ENCODE measurements at places on chromosomes 1 and 21.

- DNase-seq: peak; percentile 97
Measured at GRCh38 chr1:12477936-12478611, 139.9 kb downstream of the DHRS3 start.

GRCh38 chr1:22204989-22205913 lies 62.4 kb upstream of the WNT4 start:
- peak; percentile 39 for DNase-seq

- no peak for DNase-seq
Measured at GRCh38 chr1:235450886-235451483, 53.3 kb downstream of the B3GALNT2 start.

DNA sequence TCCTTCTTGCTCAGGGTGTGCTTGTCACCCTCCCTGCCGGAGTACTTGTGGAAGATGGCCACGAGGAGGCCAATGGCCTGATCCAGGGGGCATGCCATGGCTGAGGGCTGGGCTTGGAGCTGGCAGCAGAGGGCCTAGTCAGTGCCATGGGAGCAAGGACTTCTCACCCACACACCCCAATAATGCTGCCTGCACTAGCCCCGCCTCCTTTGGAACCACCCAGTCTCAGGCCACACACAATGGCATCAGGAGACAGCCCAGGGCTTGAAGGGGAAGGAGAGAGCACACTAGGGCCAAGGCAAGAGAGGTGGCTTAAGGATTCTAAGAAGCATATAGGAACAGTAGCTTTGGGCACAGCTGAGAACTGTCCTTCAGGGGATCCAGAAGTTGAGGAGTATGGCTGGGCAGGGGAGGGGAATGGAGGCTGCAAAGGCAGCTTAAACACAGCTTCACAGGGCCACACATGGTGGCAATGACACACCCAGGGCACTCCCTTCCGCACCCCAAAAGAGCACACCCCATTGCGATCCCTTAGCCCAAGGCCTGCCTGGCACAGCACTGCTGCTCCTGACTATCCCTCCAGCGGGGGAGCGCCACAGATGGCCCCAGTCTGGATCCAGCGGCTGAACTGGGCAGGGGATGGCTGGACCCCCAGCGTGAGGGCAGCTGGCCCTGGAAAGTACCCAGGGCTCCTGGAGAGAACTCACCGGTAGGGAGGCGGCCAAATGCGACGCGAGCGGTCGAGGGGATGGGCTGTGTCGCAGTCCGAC lies at the start of gene S100A6:
TSS of gene S100A6 (minus strand) at position 750 of the 770 bp plus-strand sequence. CDS start at position 98, 652 bp downstream.
- DNase-seq: no peak

- DNase-seq: no peak
Measured at GRCh38 chr1:201354151-201354900, 23.2 kb downstream of the TNNT2 start.

DNA sequence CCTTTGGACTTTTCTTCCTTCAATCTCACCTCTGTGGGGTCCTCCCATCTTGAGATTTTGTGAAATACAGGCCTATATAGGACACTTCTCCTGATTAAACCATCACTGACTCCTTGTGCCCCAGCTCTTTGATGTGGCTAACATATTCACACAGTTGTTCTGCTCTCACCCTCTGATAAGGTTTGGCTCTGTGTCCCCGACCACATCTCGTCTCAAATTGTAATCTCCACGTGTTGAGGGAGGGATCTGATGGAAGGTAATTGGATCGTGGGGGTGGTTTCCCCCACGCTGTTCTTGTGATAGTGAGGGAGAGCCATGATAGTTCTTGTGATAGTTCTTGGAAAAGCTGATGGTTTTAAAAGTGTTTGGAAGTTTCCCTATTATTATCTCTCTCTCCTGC lies 19.7 kb downstream of the LRRC7 start:
- no peak for DNase-seq

DNA sequence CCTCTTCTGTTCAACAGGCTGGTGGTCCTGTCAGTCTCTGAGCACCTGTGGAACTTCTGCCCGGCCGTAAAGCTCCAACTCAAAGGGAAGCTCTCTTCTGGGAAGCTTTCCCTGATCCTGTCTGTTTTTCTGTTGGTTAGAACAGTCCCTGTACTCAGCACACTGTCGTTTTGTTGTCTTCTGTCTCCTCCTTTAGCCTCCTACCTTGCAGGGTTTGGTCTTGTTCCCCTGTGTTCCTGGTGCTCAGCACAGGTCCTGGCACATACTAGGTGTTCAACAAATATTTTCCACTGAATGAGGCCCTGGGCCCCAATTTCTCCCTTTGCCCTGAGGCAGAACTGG lies 328 bp upstream of the KDF1 start:
- DNase-seq: no peak

DNA sequence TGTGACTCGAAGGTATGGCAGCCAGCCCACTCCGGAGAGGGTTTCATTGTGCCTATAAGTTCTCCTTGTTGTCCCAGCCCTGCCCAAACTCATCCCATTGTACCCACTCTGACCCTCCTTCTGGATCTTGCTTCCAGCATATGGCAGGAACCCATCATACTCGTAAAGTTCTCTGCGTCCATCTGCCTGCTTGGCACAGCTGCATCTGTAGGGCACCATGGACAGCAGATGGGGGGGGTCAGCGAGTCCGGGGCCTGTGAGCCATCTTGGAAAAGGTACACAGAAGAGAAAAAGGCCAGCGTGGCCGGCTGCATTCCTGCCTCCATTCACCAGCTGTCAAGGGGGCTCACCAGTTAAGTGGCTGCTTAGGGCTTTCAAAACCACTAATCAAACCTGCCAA lies 94.9 kb upstream of the IGSF21 start:
- DNase-seq: no peak

- no peak for DNase-seq
Measured at GRCh38 chr21:27021801-27022200, 54.9 kb upstream of the ADAMTS5 start.

GRCh38 chr1:51960262-51960661 lies 30.2 kb downstream of the RAB3B start:
- no peak for DNase-seq

GRCh38 chr1:20633190-20634064 lies at the start of gene PINK1:
Gene PINK1, plus strand, starts transcription at chr1:20633458. Its CDS starts 91 bp downstream, at chr1:20633549.
- peak; percentile 66 for DNase-seq

GRCh38 chr1:151817353-151817730 lies 12.1 kb upstream of the LINGO4 start:
- DNase-seq: no peak

GRCh38 chr1:30409476-30410152 lies 313.8 kb downstream of the MATN1 start:
- DNase-seq: no peak

DNA sequence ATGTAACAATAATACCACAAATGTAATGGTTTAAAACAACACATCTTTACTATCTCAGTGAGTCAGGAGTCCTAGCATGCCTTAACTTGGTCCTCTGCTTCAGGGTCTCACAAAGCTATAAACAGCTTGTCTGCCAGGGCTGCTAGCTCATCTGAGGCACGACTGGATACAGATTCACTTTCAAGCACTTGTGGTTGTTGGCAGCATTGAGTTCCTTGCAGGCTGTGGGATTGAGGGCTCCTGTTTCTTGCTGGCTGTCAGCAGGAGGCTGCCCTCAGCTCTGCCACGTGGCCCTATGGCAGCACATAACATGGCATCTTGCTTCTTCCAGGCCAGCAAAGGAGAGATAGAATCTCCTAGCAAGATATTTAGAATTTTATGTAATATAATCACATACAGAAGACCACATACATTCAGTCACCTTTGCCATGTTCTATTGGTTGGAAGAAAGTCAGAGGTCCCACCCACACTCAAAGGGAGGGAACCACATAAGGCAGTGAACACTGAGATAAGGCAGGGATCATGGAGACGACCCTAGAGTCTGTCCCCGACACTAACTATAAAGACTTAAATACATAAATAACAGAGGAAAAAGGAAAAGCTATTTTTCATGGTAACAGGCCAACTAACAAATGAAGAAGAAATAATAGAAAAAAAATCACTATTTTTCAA lies 18.9 kb upstream of the IPP start:
- no peak for DNase-seq

DNA sequence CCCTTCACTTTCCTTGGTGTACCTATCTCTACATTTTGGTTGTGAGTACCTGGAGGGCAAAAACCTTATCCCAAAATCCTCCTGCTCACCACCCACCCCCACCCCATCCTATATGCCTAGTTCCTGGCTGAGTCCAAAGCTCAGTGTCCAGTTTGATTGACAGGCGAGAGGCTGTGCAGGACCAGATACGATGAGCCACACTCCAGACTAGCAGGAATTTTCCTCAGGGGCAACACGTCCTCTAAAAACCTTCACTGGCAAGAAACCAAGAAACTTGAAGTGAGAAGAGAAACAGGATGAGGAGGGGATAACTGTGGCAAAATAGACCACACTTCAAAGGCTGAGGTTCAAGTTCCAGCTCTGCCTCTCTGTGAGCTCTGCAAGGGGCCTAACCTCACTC lies 1.1 kb upstream of the SLAMF8 start:
- DNase-seq: no peak

DNA sequence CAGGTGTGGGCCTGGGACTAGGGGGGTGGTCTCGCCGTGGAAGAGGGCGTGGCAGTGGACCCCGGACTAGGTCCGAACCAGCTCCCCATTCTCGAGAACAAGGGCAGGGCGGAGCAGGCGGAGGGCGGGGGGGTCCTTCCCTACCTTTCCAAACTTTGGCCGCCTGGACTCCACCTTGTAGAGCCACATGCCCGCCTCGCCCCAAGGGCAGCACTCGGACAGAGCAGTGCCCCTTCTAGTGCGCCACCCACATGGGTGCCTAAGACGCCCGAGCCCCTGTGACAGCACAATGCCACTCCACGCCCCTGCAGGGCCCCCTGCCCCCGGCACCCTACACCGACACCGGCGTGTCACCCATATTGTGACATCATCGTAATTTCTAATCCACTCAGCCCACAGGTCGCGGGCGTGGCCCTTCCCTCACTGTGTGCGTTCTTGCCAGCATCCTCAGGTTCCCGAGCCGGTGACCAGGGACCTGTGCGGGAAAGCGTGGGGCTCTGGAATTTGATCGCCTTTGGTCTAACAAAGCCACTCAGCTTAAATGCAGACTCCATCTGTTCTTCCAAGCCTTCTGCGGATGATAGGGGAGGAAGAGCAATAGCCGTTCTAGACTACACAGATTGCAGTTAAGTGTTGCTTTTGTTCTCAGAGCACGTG lies 553 bp upstream of the STMN1 start:
- peak; percentile 70 for DNase-seq

- DNase-seq: no peak
Measured at GRCh38 chr1:153973071-153973470, 4.4 kb downstream of the JTB start.

- DNase-seq: no peak
Measured at GRCh38 chr1:215857317-215857716, 290.2 kb downstream of the KCTD3 start.

DNA sequence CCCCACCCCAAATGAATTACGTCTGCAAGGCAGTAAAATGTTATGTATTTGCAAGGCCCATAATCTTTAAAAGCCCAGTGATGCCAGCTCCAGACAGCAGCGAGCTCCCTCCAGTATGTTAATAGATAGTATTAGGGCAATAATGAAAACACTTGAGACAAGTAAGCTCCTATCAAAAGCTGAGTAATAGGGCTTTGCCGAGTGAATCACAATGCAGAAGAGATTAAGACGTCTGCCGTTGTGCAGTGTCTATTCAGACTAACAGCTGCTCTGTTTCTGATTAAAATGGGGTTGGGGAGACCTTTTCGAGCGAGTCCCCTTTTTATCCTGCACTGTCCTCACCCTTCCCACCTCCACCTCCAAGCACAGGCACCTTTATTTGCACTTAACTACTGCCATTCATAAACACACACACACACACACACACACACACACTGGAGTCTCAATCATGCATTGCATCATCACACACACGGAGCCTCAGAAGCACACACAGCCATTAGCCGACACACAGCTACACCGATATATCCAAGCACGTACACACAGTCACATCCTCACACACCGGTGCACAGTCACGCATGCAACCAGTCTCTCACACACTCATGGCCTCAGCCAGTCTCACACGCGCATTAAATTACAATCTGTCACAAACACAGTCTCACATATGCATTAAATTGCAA lies 46.0 kb upstream of the FOXO6 start:
- no peak for DNase-seq

DNA sequence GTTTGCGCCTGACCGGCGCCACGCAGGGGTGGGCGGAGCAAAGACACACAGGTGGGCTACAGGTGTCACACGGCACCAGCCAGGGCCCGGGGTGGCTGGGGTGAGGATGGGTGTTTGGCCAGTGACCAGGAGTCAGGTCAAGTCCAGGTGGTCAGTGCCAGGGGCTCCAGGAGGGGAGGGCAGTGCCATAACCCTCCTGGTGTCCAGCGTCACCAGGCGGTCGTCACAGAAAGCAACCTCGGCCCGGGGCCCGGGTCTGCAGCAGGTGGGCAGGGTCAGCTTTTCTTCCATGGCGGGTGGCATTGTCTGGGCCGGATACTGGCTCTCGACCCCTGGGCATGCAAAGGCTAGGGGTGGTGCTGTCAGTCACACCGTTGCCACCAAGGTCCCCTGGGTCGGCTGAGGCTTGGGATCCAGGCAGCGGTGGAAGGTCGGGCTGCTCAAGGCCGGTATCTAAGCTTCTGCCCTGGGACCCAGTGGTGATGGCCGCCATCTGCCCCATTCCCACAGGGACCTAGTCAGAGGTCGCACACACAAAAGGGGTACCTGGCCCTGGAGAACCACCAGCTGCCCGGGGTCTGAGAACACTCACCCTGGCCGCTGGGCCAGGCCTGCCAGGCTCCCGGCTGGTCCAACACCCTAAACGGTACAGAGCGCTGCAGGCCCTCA lies 1.8 kb downstream of the FNDC10 start:
- no peak for DNase-seq

- no peak for DNase-seq
Measured at GRCh38 chr21:27421654-27422053, 454.8 kb upstream of the ADAMTS5 start.

GRCh38 chr1:47433477-47434050 lies 4.3 kb upstream of the FOXD2 start:
- DNase-seq: no peak

- DNase-seq: no peak
Measured at GRCh38 chr1:20198918-20199317, 12.6 kb upstream of the PLA2G2C start.

DNA sequence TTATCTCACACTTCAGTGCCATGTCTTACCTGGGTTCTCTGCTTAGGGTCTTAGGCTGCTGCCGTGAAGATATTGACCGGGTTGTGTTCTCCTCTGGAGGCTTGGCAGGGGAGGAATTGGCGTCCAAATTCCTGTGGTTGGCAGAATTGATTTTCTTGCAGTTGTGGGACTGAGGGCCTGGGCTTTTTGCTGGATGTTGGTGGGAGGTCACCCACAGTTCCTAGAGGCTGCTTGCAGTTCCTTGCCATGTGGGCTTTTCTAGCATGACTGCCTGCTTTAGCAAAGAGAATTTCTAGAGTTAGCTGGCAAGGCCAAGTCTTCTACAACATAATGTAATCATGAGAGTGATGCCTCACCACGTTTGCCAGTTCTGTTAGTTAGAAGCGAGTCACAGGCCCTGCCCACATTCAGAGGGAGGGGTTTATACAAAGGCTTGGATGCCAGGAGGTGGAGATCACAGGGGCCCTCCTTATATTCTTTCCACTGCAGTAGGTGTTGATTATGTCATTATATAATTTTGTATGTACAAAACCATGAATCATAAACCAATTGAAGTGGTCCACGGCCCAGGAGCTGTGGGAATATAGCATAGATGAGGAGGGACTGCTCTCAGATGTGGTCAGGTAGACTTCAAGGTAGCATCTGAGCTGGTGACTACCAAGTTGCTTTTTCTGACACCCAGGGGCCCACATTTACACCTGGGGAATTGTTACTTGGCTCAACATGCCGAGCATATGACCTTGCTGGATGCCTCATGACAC lies 6.6 kb downstream of the UBL4B start:
- no peak for DNase-seq

- DNase-seq: no peak
Measured at GRCh38 chr1:2611031-2611501, 21.8 kb downstream of the MMEL1 start.
